ENCODE measurements at places on chromosomes 12 and 14.
A peak's percentile ranks its signal among the peaks of the same experiment; 100 is the strongest.

- no peak for DNase-seq
Measured at GRCh38 chr12:49980501-49981349, 8.0 kb downstream of the AQP6 start.

- no peak for DNase-seq
Measured at GRCh38 chr12:96239711-96240635, 45.8 kb downstream of the ELK3 start.

GRCh38 chr12:86194721-86195120, 61.5 kb downstream of the MGAT4C start:
- no peak for DNase-seq

- DNase-seq, result no peak
Measured at GRCh38 chr14:50301914-50302313, 10.1 kb downstream of the L2HGDH start.

DNA sequence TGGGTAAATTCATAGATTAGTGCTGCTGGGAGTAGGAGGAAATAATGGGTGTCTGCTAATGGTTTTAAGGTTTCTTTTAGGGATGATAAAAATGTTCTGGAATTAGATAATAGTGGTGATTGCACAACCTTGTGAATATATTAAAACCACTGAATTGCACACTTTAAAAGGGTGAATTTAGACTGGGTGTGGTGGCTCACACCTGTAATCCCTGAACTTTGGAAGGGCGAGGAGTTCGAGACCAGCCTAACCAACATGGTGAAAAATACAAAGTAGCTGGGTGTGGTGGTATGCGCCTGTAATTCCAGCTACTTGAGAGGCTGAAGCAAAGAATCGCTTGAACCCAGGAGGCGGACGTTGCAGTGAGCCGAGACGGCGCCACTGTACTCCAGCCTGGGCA, 1.3 kb downstream of the RAD52 start:
- DNase-seq, result no peak

DNA sequence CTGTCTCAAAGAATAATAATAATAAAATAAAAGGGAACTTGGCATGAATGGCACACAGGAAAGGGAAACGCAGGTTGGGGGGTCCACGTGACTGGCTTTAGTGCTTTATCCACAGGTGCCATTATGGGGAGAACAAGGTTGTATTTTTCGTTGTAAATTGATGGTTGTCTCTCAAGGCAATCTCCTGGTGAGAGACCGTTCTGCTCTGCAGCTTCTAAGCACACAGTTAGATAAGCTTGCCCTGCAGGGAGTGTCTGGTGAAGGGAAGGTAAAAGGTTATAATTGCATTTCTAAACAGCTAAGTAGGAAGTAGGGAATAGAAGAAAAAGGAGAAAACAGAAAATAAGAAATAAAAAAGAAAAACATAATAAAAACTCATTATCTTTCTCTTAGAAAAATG, 69.1 kb upstream of the CPSF6 start:
- DNase-seq, result no peak

DNA sequence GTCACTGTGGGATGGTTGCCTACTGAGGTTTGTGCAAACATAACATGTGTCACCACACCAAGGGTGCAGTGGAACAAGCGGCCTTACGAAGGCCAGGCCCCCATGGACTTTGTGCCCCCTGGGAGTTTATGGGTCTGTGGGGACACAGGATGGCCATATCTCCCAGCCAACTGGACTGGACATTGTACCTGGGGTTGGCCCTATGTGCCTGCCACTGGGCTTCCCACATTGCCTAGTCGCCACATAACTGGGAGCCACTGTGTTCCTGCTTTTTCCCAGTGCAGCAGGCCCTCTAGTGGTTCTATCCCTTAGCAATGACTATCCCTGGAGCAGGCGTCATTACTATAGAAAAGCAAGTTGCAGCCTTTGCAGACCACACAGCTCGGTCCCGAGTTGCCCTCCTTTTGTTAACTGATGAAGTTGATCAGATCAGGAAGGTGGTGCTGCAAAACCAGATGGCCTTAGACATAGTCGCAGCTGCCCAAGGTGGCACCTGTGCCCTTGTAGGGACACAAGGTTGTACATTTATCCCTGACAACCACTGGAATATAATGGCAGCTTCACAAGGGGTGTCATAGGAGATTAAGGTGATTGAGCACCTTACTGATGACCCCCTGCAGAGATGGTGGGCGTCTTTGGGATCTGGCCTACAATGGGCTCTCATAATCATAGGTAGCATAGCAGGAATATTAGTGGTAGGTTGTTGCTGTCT, 15.2 kb upstream of the RNASE12 start:
- no peak for DNase-seq

GRCh38 chr14:98984719-98985041, 287.3 kb downstream of the BCL11B start:
- no peak for DNase-seq

DNA sequence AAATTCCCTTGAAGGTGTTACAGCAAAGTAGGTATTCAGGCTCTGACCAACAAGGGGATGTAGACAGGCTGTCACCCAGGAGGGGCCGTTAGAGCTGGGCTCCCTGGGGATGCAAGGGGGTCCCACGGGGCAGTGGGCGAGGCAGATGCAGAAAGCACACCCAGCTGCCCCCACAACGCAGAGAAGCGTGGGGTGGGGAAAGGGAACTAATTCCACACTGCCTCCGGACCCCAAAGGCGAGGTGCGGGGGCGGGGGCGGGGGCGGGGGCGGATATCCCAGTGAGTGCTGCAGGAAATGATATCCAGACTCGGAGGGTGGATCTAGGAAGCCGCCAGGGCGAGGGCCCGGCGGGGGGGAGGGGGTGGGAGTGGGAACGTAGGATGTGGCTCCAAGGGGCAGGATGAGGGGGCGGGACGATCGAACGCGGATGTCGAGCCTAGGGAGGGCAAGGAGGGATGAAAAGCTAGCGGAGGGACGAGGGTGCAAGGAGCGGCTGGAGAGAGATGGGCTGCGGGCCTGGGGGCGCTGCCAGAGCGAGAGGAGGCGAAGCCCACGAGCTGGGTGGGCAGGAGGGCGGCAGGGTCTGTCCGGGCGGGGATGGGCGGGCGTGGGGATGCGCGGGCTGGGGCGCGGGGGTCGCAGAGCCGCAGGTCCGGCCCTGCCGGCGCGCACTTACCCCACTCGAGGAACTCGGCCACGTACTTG, 874 bp downstream of the CDC42BPB start:
- DNase-seq, result no peak

DNA sequence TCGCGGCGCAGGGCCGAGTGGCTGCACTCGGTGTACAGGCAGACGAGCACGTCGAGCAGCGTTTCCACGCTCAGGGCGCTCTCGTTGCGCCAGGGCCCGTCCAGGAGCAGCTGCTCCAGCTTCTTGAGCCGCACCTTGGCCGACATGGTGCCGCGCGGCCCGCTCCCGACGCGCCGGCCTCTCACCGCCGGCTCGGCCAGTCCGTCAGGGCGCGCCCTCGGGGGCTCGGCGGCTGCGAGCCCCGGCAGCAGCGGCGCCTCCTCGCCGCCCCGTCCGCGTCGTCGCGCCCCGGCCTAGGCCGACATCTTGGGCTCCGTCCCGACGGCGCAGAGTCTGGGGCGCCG, 349 bp downstream of the CDC42BPB start:
- DNase-seq, result no peak

DNA sequence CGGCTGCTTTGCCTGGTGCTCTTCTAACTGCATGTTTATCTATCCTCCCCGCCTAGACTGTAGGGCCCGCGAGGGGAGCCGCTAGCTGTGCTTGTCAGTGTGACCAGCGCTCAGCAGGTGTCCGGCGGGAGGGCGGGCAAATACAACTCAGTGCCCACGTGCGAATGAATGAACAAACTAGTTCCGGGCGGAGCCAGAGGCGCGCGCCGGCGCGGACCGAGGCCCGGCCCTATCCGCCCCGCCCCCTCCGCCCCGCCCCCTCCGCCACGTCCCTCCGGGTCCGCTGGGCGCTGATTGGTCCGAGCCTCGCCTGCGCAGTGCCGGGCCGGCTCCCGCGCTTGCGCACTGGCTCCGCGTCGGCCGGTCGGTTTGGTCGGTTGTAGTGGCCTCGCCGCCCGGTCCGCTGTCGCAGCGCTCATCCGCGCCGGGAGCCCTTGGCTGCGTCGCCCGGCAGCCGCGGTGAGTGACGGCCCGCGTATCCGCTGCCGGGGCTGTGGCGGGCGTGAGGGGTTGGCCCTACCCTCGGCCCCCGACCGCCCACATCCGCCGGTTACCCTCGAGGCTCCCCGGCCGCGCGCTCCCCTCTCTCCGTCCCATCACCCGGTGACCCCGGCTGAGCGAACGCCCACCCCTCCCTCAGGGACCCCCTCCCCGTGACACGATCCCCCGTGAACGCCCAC, 60.0 kb downstream of the DDX51 start:
- DNase-seq, result peak; percentile 79

- no peak for DNase-seq
Measured at GRCh38 chr12:19779395-19780056, 340.2 kb downstream of the AEBP2 start.

DNA sequence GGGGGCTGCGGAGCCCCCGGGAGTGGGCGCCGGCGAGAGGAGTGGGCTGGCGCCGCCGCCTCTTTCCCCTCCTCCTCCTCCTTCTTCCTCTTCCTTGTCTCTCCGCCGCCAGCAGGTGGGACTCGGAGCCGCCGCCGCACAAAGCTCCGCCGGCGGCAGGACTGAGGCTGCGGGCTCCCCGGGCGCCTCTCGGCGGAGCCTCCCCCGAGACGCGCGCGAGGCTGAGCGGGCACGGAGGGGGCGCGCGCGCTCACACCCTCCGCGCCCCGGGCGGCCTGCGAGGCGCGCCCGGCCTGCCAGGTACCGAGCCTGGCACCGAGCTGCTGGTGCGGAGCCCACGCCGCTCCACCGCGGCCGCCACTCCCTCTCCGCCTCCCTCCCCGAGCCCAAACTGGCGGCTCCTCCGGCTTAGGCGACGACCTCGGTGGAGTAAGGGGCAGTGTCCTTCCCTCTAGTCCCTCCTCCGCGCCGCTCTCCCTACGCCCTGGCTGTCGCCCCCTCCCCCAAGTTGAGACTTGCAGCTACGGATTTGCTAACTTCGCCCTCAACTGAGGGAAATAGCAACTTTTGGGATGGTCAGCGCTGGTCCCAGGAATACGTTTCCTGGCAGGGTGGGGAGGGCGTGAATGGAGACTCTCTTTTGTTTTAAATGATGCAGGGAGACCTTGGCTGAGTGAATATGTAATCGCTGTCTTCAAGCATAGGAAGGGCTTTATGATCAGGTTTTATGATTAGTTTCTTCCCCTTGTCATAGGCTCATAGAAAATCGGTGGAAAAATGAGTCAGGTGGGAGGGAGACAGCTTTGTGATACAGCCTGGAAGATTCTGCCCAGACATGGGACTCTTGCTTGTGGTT, 199.5 kb upstream of the CAND1 start:
- no peak for DNase-seq

DNA sequence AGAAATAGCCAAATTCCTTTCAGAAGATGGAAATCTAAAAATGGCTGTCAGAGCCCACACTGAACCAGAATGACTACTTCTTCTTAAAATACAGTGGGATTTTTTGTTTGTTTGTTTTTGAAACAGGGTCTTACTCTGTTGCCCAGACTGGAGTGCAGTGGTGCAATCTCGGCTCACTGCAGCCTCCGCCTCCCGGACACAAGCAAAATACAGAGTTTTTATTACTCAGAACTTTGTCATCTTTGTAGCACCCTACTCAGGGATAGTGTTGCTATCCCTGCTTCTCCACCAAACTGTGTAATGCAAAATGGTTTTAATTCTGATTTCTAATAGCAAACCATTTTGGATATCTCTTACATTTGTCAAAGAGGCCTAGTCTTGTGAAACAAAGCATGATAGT, 16.4 kb downstream of the ZNF410 start:
- no peak for DNase-seq

GRCh38 chr12:64124511-64125197, 97.4 kb downstream of the KICS2 start:
- DNase-seq, result no peak

Data from GOT3 (cell line).